Fibroblast of skin of left biceps (primary cell): ENCODE measurements at places on chromosomes 7 and 10.
A peak's percentile ranks its signal among the peaks of the same experiment; 100 is the strongest.

DNA sequence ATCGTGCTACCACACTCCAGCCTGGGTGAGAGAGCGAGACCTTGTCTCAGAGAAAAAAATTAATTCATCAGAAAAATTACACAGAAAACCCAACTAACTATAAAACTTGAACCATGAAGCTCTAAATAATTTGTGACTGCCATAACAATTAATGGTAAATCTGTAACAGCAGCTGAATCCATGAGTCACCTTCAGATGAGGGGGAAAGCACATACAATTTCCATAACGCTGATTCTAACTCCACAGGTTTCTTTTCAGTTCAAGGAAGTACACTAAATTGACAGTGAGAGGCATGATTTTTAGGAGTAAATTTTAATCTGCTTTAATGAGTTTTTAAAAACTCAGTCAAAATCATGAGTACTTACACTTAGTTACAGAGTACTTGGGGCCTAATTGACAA lies 120.1 kb upstream of the NOBOX start:
- no peak for DNase-seq

GRCh38 chr7:131488361-131488760 lies 68.1 kb downstream of the PODXL start:
- DNase-seq = no peak

- no peak for DNase-seq
Measured at GRCh38 chr7:121401896-121402295, 5.8 kb upstream of the FAM3C start.

- peak; percentile 70 for DNase-seq
Measured at GRCh38 chr10:97463363-97464132, 17.6 kb downstream of the ZDHHC16 start.

DNA sequence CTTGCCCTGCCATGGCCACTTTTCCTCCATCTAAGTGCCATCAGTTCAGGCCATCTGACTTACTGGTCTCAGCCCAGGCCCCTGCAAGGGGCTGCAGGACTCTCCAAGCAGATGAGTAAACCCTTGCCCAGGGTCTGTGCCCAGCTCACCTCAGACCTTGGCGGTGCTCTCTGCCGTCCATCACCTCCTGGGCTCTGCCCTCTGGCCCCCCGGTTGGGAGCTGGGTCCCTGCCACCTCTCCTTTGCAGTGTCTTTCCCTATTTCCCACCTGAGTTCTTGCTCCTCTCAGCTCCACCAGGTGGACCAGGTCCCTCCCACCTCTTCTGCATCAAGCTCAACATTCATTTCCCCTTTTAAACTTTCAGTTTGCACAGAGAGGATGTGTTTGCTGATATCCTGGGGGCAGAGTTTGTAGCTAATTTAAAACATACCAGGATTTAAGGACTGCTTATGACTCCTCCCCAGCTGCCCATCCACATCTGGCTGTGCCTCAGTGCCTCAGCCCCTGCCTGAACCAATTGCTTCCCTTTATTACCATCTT lies 135.5 kb downstream of the SLIT1 start:
- no peak for DNase-seq

GRCh38 chr10:17427201-17427600 lies 27.2 kb downstream of the ST8SIA6 start:
- DNase-seq = no peak

- peak; percentile 59 for DNase-seq
Measured at GRCh38 chr10:110512461-110513187, 14.9 kb downstream of the DUSP5 start.

GRCh38 chr7:26292768-26293560 lies 1.3 kb downstream of the SNX10 start:
- DNase-seq = no peak

GRCh38 chr7:13802651-13803050 lies 186.8 kb downstream of the ETV1 start:
- no peak for DNase-seq
